ENCODE measurements at places on chromosomes 5 and 9.

- DNase-seq, result no peak
These were observed 1871.9 kb upstream of the CDH6 start for GRCh38 chr5:29321591-29321990.

- no peak for DNase-seq
These were observed 9.8 kb downstream of the EGFL7 start for GRCh38 chr9:136672431-136673087.

- DNase-seq, result no peak
These were observed 147.1 kb downstream of the C5orf15 start for GRCh38 chr5:133821311-133821741.

DNA sequence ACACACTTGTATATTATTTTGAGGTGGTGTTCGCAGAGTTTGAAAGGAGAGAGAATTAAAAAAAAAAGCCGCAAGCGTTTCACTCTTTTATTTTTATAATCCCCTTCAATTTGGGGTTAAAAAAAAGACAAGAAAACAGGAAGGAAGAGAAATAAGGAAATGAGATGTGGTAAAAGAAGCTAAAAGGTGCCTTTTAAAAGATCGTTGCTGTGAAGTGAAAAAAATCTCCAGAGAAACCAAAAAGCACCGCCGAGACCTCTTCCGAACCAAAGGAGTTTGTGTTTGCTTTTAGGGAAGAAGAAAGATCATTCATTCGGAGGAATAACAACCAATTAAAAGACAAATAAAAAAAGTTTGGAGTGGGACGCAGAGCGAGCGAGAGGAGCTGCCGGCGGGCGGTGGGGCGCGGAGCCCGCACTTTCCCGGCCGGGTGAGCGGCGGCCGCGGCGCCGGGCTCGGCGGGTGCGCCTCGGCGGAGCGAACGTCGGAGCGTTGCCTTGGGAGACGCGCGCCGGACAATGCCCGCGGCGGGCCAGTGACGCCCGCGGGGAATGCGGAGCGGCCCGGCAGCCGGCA lies 355 bp downstream of the TLE4 start:
- no peak for DNase-seq

- no peak for DNase-seq
These were observed 17.5 kb downstream of the CYFIP2 start for GRCh38 chr5:157283434-157283833.
